ENCODE measurements at places on chromosomes 16 and 17.
A peak's percentile ranks its signal among the peaks of the same experiment; 100 is the strongest.

GRCh38 chr16:81539009-81539758, 94.6 kb downstream of the CMIP start:
- no peak for DNase-seq

- no peak for DNase-seq
Measured at GRCh38 chr17:54749157-54749556, 151.5 kb upstream of the TOM1L1 start.

DNA sequence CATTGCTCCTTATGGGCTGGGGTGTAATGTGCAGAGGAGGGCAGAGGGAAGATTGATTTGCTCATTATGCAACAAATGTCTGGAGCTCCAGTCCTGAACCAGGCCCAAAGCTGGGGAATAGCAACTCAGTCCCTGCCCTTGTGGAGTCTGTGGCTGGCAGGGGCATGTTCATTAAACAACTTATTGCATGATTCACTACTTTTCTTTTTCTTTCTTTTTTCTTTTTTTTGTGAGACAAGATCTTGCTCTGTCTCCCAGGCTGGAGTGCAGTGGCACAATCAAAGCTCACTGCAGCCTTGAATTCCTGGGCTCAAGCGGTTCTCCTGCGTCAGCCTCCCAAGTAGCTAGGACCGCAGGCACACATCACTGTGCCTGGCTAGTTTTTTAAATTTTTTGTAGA, 23.1 kb downstream of the MSI2 start:
- DNase-seq, result no peak

DNA sequence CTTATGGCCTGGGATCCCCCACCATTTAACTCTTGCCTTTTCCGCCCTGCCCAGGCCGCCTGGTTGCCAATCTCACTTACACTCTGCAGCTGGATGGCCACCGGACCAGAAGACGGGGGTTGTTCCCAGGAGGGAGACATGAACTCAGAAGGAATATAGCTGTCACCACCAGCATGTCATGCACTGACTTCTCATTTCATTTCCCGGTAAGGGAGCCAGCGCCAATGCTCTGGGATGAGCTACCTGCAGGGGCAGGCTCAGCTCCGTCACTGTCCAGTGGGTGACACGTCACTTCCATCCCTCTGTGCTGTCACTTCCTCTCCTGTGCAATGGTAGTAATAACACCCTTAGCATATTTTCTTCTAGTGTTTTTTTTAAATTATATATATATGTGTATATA, 26.7 kb downstream of the ITGAL start:
- DNase-seq, result no peak

- DNase-seq, result peak; percentile 77
Measured at GRCh38 chr16:694187-694862, 4.1 kb upstream of the WDR24 start.

- peak; percentile 70 for DNase-seq
Measured at GRCh38 chr16:80931801-80932707, 74.6 kb downstream of the CMC2 start.

DNA sequence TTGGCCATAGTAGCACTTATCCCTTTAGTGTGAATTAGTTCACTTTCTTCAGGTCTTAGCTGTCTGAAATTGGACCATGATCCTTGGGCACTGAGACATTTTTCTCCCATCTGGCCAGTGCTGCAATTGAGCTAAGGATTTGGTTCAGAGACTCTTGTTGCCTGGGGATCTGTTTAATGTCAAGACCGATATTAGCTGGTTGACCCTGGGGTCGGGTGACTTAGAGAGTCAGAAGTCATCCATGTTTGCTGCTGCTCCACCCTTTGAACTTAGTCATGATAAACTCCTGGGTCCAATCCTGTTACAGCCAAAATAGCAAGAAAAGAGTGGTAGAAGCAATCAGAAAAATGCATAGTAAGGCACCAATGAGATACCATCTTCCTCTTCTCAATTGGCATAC, 45.8 kb upstream of the TOX3 start:
- DNase-seq, result no peak

DNA sequence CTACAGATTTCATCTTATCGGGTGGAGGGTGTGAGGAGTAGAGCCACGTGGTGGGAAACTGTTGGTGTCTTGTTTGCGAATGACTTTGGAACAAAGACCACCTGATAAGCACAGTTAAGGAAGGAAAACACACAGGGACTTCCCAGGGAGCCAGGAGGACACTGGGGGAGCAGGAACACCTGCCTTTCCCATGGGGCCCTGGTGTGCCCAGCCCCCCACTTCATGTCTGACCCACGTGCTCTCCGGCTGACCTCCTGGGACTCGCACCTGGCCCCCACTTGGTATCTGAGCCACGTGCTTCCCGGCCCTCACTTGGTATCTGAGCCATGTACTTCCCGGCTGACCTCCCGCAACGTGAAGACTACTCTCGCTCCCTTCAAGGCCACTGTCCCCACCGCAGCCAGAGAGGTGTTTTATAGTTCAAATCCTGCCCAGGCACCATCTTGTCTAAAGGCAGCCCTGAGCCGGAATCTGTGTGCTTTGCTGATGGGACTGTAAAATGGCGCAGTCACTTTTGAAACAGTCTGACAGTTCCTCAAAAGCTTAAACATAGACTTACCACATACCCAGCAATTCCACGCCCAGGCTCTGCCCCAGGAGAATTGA, 5.4 kb upstream of the CSNK1D start:
- DNase-seq, result no peak

DNA sequence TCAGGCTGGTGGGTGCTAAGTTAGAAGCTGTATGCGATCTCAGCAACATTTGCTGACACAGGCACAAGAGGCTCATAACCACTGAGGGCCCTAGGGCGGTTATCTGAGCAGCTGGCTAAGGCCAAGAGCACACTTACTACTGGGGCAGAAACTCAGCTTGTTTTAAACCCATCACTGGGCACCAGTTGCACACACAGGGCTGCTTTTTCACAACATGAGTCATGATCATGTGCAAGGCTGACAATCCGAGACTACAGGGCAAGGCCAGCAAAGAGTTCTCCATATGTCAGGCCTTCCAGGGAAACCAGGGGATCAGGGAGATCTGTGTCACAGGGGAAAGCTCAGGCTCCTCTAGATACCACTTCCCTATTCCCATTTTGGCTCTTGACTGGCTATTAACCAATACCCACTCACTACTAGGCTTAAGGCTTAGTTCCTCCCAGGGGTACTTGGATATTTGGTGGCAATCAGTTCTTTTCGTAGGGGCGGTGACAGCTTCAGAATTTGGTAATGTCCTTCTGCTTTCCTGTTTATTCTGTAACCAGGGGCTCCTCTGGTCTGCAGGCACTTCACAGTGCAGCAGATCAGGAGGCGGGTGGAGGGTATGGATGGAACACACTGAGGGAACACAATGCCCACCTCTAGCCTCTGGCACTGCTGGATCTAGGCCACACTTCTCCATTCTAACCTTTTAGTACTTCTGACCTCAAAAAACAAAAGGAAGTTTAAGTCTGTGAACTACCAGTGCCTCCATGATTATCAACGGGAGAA, 44.9 kb upstream of the ERN1 start:
- DNase-seq, result peak; percentile 19

DNA sequence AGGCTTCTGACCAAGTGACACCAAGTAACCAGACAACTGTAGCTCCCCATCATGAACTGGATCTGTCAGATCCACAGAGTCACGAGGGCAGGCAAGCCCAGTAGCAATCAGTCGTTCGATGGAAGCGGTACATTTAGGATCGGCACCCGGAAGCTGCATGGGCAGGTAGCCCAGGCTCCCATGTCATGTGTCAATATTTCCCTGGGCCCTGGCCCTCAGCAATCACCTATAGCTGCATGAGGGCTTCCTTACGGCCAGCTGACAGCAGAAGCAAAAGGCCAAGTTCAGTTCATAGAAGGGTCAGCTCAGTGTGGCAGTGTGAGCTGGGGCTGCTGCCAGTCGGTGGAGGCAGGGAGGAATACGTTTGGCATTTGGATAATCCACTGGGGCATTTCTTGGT, 31.8 kb downstream of the MRPS23 start:
- peak; percentile 27 for DNase-seq

DNA sequence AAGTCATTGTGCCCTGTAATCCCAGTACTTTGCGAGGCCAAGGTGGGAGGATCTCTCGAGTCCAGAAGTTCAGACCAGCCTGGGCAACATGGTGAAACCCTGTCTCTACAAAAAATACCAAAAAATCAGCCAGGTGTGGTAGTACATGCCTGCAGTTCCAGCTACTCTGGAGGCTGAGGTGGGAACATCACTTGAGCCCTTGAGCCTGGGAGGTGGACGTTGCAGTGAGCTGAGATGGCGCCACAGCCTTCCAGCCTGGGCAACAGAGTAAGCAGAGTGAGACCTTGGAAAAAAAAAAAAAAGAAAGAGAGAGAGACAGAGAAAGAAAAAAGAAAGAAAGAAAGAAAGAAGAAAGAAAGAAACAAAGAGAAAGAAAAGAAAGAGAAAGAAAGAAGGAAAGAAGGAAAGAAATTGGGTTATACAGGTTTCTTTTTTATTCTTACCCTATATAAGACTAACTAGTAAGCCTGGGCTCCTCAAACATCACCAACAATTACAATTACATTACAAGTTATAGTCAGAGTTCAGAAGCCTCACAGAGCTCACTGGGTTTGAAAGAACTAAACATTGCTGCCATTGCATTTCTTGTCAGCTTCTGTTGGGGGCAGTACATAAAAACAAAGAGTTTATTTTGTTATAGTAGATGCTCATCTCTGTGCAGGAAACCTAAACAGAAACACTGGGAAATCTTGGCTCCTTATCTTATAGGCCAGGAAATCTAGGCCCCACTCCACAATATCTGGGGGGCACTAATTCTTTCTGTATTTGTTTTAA, 6.7 kb upstream of the ABCA9 start:
- DNase-seq, result no peak

GRCh38 chr17:373613-374230, 21.1 kb upstream of the RPH3AL start:
- DNase-seq, result no peak

DNA sequence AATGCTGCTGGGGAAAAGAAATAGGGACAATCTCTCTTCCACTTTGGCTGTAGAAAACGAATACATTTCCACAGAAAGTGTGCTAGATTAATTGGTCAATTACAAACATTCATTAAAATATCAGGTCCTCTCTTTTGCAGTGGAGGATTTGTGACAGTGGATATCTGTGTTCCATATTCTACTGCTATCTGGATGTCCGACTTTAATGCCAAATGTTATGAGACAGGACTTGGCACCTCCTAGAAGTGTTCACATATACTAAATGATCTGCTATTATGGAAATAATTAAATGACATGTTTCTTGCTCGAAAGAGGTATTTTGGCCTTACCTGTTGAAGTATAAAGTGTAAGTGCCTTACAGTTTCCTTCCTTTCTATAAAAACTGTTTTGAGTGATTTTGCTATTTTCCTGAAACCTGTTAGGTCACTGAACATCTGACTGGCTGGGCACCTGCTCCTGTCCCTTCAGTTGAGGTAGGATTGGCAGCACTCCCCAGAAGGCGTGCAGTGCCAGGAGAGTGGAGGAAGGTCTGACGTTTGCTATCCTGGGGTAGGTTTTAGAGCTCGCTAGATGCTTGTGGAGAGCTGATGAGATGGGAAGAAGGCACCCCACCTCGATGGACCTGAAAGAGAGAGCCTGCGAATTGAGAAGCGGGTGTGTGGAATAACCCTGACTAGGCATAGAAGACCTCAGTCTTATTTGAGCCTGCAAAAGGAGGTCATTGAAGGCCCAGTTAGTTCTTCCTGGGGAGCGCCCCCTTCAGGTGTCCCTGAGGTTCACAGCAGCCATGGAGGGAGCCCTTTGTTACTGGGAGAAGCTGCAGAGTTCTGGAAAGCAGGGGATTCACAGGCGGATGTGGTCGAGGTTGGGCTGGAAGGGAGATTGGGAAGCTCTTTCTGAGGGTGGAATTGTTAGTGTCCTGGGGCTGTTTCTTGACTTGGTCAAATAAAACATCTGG, 159.4 kb upstream of the ZNF267 start:
- peak; percentile 66 for DNase-seq

GRCh38 chr17:61338000-61338798, 61.4 kb upstream of the TBX2 start:
- DNase-seq, result no peak

- no peak for DNase-seq
Measured at GRCh38 chr16:35750701-35751104, 2291.3 kb downstream of the TP53TG3F start.

- no peak for DNase-seq
Measured at GRCh38 chr17:42132941-42133340, 10.3 kb downstream of the HSPB9 start.

GRCh38 chr16:4314532-4315185, 1.2 kb upstream of the GLIS2 start:
- DNase-seq, result no peak

DNA sequence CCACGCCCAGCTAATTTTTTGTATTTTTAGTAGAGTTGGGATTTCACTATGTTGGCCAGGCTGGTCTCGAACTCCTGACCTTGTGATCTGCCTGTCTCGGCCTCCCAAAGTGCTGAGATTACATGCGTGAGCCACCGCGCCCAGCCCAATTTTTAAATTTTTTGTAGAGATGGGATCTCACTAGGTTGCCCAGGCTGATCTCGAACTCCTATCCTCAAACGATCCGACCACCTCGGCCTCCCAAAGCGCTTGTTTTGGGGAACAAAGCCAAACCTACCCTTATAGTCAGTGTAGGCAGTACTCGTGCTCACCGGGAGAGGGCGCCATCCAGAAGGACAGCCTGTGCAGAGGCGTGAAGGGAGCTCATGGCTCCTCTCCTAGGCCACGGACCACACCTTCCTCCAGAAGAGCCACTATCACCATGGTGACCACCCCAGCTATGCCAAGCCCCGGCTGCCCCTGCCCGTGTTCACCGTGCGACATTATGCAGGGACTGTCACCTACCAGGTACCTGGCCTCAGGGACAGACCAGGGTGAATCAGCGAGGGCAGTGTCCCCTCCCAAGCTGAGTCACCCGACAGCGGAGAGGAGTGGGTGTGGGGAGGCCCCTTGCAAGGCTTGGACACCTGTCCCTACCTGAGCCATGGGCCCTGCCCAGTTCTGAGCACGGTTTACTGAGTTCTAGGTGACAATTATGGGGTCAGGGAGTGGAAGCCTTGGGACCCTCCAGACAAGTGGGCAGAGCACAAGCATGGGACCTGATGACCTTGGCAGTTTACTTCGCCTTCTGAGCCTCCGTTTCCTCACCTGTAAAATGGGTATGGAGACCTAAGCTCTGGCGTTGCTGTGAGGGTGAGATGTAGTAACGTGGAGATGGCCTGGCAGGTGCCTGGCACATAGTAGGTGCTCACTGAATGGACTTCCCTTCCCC, 13.7 kb downstream of the MYO15B start:
- DNase-seq, result peak; percentile 90

DNA sequence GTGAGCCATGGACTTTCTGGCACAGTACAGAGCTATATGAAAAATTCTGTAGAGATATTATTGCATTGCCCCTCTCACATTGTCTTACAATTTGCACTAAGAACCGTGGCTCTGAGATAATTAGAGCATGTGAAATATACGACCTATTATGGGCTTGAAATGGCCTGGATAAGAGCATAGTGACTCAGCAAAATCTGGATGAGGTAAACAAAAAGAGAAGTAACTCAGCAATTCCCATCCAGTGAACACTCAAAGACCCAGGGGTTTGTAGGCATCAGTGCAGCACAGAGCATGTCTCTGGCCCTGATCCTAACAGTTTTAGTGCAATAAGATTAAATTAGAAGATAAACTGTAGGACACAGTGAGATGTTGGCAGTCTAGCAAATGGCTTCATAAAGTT, 317.2 kb upstream of the MYOCD start:
- no peak for DNase-seq

- no peak for DNase-seq
Measured at GRCh38 chr16:15701975-15702970, 52.2 kb downstream of the NDE1 start.

- DNase-seq, result peak; percentile 10
Measured at GRCh38 chr17:48981927-48982539, 13.6 kb upstream of the GIP start.

- no peak for DNase-seq
Measured at GRCh38 chr17:77316191-77316641, 175.4 kb downstream of the SEC14L1 start.

Data from ecto neural progenitor cell (in vitro differentiated cells).